ENCODE measurements at places on chromosomes 3 and 15. TPM values are rescaled to one million over a fixed set of nuclear protein-coding genes. Genes with fewer than 3 reads are reported as not detected.

DNA sequence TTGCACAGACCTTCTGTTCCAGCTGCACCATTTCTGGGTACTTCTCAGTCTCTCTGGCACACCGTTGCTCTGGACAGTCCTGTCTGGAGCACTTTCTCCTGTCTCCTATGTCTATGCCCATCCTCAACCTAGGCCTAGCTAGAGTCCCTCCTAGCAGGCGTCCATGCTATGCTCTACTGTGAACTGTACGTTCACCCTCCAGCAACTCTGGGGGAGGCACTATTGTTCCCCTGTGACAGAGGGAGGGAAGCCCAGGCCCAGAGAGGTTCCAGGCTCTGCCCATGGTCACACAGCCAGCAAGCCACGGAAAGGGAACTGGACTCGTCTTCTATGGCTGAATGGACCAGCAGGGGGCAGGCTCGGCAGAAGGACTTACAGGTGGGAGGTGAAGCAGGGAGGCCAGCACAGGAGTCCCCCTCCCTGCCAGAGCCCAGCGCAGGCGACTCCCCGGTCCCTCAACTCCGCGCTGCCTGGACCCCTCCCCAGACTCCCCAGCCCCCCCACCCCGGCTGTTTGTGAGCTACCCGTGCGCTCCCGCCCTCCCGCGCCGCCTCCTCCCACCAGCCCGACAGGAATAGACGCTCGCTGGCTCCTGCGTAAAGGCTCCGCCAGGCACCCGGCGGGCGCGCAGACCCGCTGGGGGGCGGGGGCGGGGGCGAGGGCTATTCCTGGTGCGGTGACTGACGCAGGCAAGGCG lies 1.7 kb upstream of the LINGO1 start:
- H3K27ac ChIP-seq = no peak overlapping the region
- no peaks in the 10 kb centered on the region for H3K36me3 ChIP-seq
- H3K4me1 ChIP-seq = no peaks in the 10 kb centered on the region
- DNase-seq = peak; percentile 78

GNAT1 gene
- not detected for total RNA-seq

DNA sequence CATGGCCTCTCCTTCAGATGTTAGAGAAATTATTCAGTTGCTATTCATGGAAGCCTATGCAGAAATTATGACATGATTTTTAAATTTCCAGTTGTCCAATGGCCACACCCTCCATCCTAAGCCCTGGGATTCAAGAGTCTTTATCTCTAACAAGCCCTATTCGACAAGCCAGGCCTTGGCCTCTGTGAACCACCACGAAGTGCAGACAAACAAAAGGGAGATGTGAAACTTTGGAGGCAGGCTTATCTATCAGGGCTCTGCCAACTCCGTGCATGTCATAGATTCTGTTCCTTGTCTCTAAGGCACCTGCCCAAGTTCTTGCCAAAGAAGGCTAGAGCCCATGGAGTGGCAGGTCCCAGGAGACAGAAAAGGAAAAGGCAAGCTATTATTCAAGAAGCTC lies 212.4 kb upstream of the ADAMTS9 start:
- no peak for DNase-seq
- H3K4me1 ChIP-seq = peaks cover 12% of the 10 kb centered on the region
- no peak overlapping the region for H3K4me3 ChIP-seq
- no peaks in the 10 kb centered on the region for H3K27me3 ChIP-seq
- no peaks in the 10 kb centered on the region for H3K36me3 ChIP-seq

GRCh38 chr15:91116113-91117067 lies 16.3 kb downstream of the SV2B start:
- no peak for DNase-seq
- H3K27me3 ChIP-seq = no peaks in the 10 kb centered on the region
- no peaks in the 10 kb centered on the region for H3K4me1 ChIP-seq
- no peak overlapping the region for H3K27ac ChIP-seq
- H3K36me3 ChIP-seq = no peaks in the 10 kb centered on the region

DNA sequence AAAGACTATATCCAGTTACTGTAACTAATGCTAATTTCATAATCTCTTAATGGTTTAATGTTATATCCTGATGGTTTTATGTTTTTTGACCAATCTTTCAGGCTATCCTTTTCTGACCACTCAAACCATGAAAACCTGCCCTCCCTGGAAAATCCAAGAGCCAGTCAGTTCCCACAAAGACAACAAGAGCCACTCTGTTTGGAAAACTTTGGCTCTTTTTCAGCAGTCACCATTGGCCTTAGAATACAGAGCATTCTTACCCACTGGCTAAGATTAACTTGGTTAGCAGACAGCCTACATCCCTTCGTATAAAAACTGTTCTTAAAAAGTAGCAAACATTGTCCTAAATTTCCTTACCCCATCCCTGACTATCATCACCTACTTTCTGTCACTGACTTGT lies 32.9 kb downstream of the ALCAM start:
- H3K27ac ChIP-seq = no peak overlapping the region
- H3K4me3 ChIP-seq = no peak overlapping the region
- no peaks in the 10 kb centered on the region for H3K4me1 ChIP-seq
- no peaks in the 10 kb centered on the region for H3K36me3 ChIP-seq
- H3K27me3 ChIP-seq = no peaks in the 10 kb centered on the region

P3H2 gene
- total RNA-seq = 23.9 TPM

SEMA3G gene
- 12.5 TPM for total RNA-seq

DNA sequence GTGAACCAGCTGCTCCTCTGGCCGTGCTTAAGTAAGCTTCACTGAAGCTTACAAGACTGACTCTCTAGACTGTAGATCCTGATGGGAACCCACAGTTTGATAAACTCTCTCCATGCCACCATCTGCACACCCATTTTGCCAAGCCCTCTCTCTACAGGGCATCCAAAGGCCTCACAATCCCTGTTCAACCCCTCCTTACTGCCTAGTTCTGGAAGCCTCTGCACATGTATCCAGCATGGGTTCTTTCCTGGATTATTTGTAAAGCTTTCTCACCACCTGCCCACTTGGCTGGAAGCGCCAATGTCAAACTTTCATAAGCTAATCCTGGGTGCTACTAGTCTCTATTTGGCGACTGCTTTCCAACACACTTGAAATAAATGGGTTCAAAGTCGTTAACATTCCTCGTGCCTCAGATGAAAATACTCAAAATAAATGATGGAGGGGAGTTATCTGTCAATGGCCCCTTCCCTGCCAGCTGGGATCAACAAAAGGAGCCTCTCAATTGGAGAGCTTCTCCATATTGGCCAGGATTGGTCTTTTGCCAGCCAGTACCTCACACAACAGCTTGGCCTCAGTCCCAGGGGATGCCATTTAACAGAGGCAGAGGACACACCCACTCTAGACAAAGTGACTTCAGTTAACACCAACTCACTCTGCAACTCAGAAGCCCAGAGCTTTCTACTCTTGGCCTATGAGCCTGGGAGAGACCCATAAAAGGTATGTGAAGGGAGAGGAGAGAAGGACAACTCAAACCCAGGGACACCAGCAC lies 48.1 kb downstream of the SH3BP5 start:
- no peak overlapping the region for H3K27ac ChIP-seq
- no peaks in the 10 kb centered on the region for H3K4me1 ChIP-seq
- no peak for DNase-seq
- H3K27me3 ChIP-seq = no peaks in the 10 kb centered on the region

DNA sequence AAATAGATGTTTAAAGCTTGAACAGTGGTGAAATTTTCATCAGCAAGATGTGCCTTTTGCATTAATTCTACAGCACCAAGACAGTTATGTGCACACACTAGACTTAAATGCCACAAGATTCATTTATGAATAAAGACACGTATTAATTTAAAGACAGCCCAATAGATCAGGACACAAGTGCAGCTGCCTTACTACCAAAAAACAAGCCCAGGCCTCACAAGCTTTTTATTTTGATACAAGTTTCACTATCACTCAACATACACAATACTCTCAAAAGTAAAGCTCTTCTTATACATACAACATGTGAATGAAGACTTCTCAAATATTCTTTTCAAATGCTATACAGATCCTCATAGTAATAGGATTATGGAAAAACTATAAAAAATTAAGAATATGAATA lies 2.4 kb downstream of the ACAP2 start:
- no peak overlapping the region for H3K27ac ChIP-seq
- DNase-seq = no peak
- no peaks in the 10 kb centered on the region for H3K4me1 ChIP-seq
- no peak overlapping the region for H3K4me3 ChIP-seq
